Gastroesophageal sphincter (tissue), 4 donors: ENCODE measurements at places on chromosomes 7 and 10. TPM values are rescaled to one million over a fixed set of nuclear protein-coding genes. Genes with fewer than 3 reads are reported as not detected.

- no peak for ATAC-seq
These were observed 9.4 kb upstream of the SLC25A28 start for GRCh38 chr10:99629625-99629978.

GRCh38 chr10:120132811-120133210 lies 240.3 kb downstream of the SEC23IP start:
- no peak for ATAC-seq

- no peak for ATAC-seq
These were observed 30.7 kb upstream of the ACSL5 start for GRCh38 chr10:112343056-112343806.

DNA sequence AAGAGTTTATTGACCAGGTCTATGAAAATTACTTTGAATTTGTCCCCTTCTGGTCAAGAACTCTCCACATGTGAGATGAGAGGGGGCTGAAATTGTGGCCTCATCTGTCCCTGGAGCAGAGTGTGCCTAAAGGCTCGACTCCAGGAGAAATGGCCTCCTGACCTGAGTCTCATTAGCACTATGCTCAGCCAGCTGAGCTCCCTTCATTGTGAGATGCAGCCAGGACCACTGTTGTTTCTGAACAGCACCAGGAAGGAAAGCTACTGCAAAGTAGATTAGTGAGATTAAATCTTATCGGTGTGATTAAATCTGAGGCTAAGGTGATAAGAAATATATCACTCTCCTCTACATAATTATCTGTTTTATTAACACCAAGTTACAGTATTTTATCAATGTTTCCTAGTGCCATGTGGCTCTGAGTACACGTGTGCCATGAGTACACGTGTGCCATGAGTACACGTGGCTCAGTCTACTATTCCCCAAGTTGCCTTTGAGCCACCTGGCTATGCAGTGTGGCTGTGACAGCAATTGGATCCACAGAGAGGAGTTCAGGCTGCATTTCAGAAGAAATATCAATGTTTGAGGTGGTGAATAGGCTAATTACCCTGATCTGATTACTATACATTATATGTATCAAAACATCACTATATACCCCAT lies 126.9 kb downstream of the IPMK start:
- ATAC-seq: no peak

FAM25G gene
- total RNA-seq: not detected

TWIST1 gene
- 13.7 TPM for total RNA-seq

TMEM209 gene
- 13.4 TPM for total RNA-seq

DNA sequence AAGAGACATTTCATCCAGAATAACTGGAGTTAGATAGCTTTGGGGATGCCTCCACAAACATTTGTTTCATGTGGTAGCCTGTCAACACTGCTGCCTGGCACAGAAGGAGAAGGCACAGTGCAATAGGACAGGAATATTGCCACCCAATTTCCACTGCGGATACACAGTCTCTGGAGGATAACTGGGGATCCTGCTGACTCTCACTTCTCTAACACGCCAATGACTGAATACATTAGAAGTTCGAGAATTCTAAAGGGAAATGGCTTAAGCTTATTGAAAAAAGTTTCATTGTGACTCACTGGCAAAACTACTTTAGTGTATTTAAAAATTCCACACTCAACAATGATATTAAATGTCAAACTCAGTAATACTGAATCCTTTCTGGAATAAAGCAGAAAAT lies 12.9 kb downstream of the ARL3 start:
- ATAC-seq: no peak

GRCh38 chr10:87761892-87762291 lies 56.1 kb downstream of the ATAD1 start:
- no peak for ATAC-seq

DNA sequence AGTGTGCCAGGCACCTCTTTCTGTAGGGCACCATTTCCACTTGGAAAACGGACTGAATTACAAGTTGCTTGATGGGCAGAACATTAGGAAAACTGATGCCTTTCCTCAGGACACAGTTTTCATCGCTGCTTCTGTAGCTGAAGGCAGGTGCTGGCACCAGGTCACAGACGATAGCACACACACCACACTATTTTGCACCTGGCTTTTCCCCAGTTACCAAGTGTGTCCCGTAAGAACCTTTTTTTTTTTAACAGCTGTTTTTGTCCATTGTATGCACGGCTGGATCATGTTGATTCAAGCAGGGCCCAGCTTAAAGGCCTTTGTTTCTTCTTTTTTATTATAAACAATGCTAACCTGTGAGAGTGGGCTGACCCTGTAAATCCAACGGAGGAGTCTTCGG lies 1.3 kb upstream of the GET4 start:
- ATAC-seq: no peak

GRCh38 chr7:91569728-91570457 lies 305.7 kb downstream of the FZD1 start:
- ATAC-seq: no peak

DNA sequence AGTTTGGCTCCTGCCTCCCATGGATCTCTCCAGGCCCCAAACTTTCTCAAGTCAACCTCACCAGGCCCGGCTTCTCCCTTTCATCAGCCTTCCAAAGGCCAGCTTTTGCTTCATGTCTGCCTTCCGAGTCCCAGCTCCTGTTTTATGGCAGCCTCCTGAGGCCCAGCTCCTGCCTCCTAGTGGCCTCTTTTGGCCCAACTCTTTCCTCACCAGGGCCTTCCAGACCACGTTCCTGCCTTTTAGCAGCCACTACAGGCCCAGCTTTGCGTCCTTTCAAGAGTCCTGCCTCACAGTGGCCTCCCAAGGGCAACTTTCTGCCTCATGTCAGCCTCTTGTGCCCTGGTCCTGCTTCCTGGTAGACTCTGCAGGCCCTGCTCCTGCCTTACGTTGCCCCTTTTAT lies 15.3 kb upstream of the TMEM248 start:
- ATAC-seq: no peak
